ENCODE measurements at places on chromosomes 11 and 22. TPM values are rescaled to one million over a fixed set of nuclear protein-coding genes. Genes with fewer than 3 reads are reported as not detected.

Gene SLC16A8
- 1.6 TPM for total RNA-seq

Gene SUSD2
- total RNA-seq, result 11.9 TPM

Gene DLAT
- 21.9 TPM for total RNA-seq

Gene SGSM1
- 7.9 TPM for total RNA-seq

Gene METTL15
- 25.7 TPM for total RNA-seq

Gene PLA2G6
- total RNA-seq, result 122 TPM

Gene SF3B2
- 307 TPM for total RNA-seq

All from testis (tissue), 5 donors.